NCI-H524 treated with DMSO at 0.1 percent for 48 hours (cell line): ENCODE measurements at places on chromosomes 13 and 19.
A peak's percentile ranks its signal among the peaks of the same experiment; 100 is the strongest.

- no peak for DNase-seq
Observed at GRCh38 chr19:36707134-36707533, 19.7 kb downstream of the ZNF567 start.

GRCh38 chr13:26048741-26049140 is 3.1 kb downstream of the SHISA2 start:
- no peak for DNase-seq

DNA sequence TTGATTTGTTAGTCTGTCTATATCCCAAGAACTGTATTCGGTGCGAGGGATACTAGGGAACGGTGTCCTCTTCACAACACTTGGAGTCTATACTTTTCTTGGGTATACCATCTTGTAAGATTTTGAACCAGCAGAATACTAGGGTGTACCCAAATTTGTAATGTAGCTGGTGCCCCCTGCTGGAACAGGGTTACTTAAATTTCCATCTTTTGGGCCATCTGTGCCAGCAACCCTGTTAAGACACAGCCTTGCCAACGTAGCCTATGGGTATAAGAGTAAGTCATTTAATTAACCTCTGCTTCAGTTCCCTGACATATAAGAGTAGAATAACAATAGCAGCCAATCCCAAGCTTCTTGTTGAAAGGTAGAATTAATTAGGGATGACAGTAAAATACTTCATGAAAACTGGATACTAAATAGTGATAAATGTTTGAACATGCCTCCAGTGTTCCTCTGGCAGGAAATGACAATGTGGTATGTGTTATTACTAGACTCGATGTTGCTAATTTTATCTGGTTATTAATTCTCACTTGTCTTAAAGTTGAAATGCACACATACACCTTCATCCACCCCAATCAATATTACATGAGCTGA is 607.6 kb downstream of the FGF9 start:
- DNase-seq = peak; percentile 31

- no peak for DNase-seq
Observed at GRCh38 chr19:16889366-16889882, 625 bp downstream of the F2RL3 start.

- DNase-seq = peak; percentile 11
Observed at GRCh38 chr13:30711375-30711774, 24.0 kb upstream of the ALOX5AP start.

GRCh38 chr13:94028650-94029049 is 450.8 kb downstream of the DCT start:
- DNase-seq = no peak

DNA sequence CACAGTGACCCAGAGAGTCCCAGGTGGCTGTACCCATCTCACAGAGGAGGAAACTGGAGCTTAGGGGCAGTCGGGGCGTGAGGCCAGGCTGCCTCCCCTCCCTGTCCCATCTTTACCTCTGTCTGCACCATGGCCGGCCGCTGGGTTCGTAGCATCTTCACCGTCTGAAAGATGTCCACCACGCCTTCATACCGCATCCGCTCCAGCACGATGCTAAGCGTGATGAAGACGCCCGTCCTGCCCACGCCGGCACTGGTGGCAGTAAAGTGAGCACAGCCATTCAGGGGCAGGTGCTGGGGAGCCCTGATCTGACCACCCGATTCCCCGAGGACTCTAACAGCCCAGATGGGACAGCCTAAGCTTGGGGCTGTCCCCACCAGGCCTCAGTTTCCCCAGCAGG is 132.8 kb downstream of the PTPRS start:
- no peak for DNase-seq

DNA sequence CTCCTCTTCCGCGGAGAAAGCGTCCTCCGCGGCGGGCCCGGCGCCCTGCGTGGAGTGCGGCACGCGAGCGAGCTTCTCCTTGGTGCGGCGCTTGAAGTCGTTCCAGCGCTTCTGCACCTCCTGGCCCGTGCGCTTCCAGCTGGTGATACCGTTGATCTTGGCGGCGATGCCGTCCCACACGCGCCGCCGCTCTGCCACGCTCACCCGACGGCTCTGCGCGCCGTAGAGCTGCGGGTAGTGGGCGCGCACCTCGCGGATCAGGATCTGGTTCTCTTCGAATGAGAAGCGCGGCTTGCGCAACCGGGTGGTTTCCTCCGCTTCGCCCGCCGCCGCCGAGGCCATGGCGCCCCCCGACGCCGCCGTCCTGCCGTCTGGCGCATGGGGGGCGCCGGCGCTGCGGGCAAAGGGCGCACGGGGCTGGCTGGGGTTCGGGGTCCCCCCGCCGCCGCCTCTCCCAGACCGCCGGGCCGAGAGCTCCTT is 941 bp downstream of the MYPOP start:
- DNase-seq = no peak

- DNase-seq = no peak
Observed at GRCh38 chr19:35904311-35905068, 2.2 kb downstream of the HCST start.

- DNase-seq = no peak
Observed at GRCh38 chr13:48233889-48234488, 983 bp downstream of the ITM2B start.

DNA sequence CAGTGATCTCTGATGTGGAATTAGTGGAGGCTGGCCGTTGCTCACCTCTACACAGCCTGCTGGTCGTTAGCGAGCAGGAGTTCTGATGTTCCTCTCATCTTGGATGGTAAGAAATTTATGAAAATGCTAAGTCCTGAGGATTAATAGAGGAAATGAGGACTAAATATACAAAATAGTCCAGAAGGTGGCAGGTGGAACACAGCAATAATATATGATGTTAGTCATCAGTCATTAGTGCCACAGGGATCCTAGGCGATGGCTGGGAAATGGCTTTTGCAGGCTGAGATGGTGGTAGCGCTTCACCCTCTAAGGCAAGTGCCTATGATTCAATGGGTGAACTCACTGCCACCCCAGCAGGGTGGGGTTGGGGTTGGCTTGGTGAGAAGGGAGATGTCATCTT is 338.6 kb upstream of the TMTC4 start:
- no peak for DNase-seq

DNA sequence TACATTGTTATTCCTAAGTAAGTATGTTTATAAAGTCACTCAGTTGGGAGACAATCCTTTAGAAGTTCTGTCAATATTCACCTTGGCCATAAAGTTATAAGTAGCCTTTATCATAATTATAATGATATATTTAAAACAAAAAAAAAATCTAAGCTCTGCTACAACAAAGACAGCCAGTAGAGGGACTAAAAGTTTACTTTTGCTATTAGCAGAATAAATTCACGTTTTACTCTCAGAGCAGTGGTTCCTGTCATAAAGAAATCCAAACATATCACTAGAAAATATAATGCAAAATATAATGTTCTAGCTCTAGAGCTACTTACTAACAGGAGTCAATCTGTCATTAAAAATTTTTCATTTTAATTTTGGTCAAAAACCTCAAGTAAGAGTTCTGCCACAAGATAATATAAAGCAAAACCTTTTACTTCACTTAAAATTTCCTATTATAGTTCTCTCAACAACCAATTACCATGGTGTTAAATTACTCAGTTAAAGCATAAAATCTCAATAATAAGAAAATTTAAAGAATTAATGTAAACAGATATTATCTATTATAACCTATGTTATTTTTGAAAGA is 17.7 kb downstream of the INTS6 start:
- no peak for DNase-seq

- no peak for DNase-seq
Observed at GRCh38 chr19:12497032-12497431, 12.4 kb upstream of the ZNF709 start.

DNA sequence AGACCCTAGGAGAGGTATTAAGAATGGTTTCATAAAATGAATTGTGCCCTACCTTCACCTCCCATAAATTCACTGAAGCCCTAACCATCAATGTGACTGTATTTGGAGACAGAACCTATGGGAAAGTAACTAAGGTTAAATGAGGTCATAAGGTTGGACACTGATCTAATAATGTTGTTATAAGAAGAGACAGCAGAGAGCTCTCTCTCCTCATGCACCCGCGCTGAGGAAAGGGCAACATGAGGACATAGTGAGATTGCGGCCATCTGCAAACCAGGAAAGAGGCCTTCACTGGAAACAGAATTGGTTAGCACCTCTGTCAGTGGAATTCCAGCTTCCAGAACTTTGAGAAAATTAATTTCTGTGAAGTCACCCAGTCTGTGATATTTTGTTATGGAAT is 1396.1 kb upstream of the MIR17HG start:
- no peak for DNase-seq

GRCh38 chr13:30803749-30804148 is 68.4 kb downstream of the ALOX5AP start:
- peak; percentile 50 for DNase-seq

- DNase-seq = no peak
Observed at GRCh38 chr19:5171711-5172110, 168.9 kb downstream of the PTPRS start.

- DNase-seq = no peak
Observed at GRCh38 chr13:33827139-33827538, 9.2 kb downstream of the RFC3 start.

DNA sequence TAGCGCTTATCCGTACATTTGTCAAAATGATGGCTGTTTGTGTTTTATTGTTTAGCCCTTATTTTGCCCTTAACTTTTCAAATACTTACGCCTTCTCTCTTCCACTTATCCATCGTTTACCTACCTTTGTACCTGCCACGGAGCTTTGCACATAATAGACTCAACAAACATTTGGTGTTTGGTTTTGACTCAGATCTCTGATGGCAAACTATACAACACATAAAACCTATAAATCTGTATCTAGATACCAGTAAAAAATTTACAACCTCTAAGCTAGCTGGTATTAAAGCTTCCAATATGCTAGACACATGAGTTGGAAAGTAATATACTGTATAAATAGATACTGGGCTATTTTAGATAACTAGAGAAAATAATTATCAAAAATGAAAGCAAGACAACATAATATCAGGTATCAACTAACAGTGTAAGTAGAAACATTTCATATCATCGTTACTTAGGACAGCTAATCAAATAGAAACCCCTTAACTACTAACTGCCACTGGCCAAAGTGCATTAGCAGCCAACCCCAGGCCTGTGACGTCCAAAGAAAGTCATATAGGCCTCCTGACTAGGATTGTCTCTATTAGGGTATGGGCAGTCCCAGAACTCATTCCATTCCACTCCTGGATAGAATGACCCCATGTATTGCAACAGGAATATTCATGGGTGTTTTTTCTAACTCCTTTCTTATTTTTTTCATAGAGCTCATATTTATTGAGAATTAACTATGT is 53.8 kb downstream of the KCTD12 start:
- no peak for DNase-seq

GRCh38 chr13:33322543-33322809 is 36.9 kb upstream of the STARD13 start:
- DNase-seq = no peak
